ENCODE measurements at places on chromosomes 13 and 19. TPM values are rescaled to one million over a fixed set of nuclear protein-coding genes. Genes with fewer than 3 reads are reported as not detected.

NRTN gene
- 0.56 TPM for total RNA-seq

FKRP gene
- 22.7 TPM for total RNA-seq

WDR88 gene
- not detected for total RNA-seq

CFAP97D2 gene
- not detected for total RNA-seq

BCL2L12 gene
- 50.1 TPM for total RNA-seq

NFKBIB gene
- total RNA-seq = 16.9 TPM

GPR183 gene
- not detected for total RNA-seq

EPS8L1 gene
- total RNA-seq = 24.6 TPM

AXL gene
- total RNA-seq = 5.5 TPM

SLC5A5 gene
- not detected for total RNA-seq

PRTN3 gene
- not detected for total RNA-seq

LONP1 gene
- total RNA-seq = 64.4 TPM

MISP gene
- not detected for total RNA-seq

DNA sequence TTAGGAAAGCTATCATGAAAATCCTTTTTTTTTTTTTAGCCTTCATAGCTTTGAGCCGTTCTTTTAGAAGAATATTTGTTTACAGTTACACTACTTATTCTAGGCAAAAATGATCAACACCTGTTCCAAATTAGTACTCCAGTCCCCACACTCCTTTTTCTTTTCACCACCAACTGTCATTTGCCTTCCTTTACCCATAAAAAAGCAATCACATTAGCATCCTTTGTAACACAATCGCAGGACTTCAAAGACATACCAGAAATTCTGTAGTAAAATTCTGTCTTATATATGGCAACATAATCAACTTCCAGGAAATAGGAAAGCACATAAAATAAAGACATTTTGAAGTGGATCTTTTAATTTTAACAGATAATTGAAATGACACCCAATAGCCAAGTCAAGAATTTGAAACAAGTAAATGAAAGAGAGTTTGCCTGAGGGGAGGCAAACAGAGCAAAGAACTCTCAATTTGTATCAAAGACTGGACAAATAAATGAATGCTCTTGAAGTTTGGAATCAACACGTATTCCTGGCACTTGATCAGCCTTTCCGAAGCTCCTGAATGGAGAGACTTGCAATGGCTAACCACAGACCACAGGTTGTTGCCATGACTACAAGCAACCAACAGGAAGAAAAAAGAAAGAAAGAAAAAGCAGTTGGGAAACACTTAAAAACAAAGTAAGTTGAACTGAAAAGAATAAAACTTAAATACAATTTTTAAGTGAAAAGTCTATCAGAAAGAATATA, 206.8 kb downstream of the PCDH9 start:
- DNase-seq = peak; percentile 9

GRCh38 chr19:18683109-18683957, at the start of gene CRTC1:
TSS of gene CRTC1 (plus strand) at chr19:18683680. CDS start at chr19:18683703, 23 bp downstream.
- DNase-seq = peak; percentile 94

GRCh38 chr13:109904218-109904617, 117.8 kb upstream of the IRS2 start:
- no peak for DNase-seq

DNA sequence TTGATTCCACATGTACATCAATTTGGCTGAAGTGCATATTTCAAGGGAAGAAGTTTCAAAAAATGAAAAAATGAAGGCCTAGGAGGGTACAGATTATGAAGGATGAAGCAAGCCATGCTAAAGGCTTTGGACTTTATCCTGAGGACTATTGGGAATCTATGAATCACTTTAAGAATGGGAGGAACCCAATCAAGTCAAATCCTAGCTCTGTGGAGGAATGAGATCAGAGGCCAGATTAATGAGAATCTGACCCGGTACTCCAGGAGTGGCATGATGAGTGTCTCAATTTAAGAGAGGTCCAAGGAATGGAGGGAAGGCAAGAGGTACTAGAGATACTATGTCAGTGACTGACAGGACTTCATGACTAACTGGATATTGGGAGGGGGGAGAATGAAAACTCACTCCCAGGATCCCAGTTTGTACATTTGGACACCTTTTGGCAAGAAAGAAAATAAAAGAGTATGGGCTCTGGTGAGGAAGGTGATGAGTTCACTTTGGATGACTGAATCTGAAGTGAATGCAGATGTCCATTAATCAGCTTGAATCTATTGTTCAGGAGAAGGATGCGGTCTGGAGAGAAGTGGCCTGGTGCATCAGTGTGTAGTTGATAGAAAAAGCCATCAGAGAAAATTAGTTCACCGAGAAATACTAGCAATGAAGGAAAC, 349.0 kb downstream of the EFNB2 start:
- DNase-seq = no peak

DNA sequence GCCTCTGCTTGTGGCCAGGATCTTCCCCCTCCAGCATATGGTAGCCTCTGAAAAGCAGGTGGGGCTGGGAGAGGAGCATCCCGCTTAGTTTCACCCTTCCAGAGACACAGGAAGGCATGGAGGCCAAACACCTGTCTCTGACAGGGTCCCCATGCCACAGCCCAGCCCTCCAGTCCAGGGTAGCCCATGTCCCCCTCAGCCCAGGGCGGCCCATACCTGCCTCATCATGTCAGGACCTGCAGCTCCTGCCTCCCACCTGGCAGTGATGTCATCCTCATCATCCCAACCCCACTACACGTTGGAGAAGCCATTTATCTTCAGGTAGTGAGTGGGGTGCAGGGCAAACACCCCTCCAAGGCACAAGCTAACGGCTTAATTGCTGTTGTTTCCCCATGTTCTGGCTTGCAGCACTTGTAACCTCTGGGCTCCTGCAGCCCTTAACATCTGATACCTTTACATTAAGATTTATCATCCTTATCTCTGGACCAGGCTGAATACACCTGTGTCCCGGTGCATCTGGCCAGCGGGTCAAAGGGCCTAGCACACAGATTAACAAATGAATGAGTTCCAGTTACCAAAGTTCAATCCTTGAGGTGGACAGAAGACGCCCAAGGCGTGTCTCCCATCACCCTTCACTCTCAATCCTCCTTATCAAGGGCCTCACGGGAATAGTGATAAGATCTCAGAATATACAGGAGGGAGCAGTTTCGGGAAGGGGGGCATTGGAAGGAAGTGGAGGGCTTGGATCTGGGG, 22.2 kb downstream of the ZNF175 start:
- DNase-seq = no peak

- DNase-seq = no peak
Observed at GRCh38 chr13:46720189-46720588, 76.8 kb downstream of the ESD start.

DNA sequence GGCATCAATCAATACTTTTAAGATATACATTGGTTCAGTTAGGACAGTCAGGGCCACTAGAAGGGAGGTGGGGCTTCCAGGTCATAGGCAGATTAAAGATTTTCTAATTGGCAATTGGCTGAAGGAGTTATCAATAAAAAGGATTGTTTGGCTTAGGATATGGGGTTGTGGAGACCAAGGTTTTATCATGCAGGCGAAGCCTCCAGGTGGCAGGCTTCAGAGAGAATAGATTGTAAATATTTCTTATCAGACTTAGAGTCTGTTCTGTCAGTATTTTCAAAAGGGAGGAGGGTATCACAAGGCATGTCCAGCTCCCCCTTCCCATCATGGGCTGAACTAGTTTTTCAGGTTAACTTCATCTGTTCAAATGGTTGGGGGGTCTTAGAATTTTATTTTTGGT, 77.4 kb upstream of the FARP1 start:
- DNase-seq = no peak

GRCh38 chr19:5016268-5016667, 47.4 kb downstream of the KDM4B start:
- no peak for DNase-seq

DNA sequence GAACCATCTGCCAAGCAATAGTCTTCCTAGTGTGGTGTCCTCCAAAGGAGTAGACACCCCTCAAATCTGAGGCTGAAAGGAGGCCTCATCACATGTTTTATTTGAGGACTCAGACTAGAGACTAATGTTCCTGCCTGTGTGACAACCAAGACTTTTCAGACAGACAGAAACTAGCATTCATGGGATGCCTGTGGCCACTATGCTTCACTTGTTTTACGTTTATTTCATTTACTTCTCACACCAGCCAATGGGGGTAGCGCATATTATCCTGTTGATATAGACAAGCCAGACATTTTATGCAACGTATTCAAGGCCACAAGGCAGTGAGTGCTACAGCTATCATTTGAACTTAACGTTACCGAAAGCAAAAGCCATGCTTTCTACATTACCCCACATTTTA, 391.7 kb upstream of the HTR2A start:
- no peak for DNase-seq

GRCh38 chr19:7371001-7371400, 22.3 kb downstream of the ARHGEF18 start:
- no peak for DNase-seq

- no peak for DNase-seq
Observed at GRCh38 chr13:27966641-27967202, 2.4 kb downstream of the CDX2 start.

GRCh38 chr13:112776971-112777370, 87.1 kb downstream of the ATP11A start:
- DNase-seq = no peak

DNA sequence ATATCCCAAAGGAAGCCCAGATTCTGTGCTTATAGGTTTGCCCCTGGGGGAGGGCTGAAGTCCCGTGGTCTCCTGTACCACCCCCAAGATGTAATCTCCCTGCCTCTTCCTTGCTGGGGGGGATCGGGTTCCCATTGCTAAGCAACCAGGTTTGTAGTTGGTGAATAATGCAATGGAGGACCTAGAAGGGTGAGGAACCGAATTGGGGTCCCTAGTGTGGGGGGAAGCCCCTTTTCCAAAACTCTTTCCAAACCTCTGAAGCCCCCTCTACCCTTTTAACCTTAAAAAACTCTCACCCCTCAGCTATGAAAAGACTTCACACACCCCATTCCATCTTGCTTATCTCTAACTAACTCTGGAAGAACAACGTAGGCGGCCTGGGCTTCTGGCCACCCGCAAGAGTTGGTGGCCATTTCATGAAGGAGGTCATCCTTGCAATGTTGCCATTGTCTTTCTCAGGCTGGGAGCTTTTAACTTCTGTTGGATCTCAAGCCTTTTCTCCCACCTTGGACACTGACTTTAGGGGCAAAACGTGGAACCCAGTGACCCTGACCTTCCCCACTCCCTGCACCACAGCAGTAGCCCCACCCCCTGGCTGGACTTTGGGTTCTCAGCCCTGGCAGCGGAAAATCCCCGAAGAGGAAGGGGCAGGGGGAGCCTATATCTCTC, 661 bp downstream of the PALM3 start:
- DNase-seq = no peak

- DNase-seq = peak; percentile 79
Observed at GRCh38 chr19:15199661-15200552, 888 bp downstream of the NOTCH3 start.

DNA sequence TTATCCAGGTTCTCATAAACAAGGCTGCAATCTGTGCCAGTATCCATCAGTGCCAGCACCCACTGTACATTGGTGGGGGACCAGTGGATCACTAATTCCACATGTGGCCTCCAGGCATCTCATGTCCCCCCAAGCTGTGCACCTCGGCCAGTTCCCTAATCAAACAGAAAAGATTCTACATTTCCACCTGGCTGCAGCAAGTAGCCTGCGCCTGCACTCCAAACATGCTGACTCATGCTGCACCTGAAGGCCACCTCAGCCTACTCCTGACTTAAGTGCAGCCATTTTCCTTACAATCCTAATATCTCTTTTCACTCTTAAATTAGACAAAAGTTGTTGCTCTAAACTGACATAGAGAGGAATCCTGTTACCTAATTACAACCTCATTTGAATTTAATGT, 729.4 kb upstream of the MIR17HG start:
- DNase-seq = no peak

DNA sequence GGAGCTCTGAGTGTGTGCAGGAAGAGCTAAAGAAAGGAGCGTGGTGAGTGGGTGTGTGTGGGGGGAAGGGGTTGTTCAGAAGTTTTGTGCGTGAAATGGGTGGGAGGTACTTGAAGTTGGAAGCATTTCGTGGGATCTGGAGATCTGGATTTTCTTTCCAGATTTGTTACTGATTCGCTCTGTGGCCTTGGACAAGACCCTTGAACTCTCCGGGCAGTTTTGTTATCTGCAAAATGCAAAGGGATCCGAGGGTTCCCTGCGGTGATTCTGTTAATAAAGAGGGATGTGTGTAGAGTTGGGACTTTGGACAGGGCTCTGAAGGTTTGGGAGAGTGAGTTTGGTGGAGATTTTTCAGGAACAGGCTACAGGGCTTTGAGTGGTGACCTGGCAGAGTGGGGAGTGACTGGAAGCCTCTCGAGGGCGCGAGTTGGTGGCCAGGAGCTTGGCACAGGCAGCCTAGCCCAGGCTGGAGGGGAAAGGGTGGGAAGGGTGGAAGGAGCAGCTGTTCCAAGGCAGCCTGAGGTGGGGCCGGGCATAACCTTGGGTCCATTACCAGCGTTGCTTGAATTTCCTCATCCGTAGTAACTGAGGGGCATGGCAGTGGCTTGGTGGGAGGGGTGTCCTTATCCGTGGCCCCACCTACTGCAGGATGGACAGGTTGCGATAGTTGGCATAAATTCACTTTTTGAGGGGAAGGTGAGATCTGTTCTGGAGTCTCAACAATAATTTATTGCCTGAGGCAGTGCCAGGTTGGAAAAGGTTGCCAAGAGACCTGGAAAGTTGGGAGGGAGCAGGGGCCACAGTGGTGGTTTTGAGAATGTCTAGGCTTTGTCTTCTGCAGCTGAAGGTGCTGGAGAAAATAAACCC, 2.1 kb downstream of the ACTN4 start:
- DNase-seq = no peak

- DNase-seq = no peak
Observed at GRCh38 chr13:21694831-21695230, 24.0 kb downstream of the FGF9 start.

DNA sequence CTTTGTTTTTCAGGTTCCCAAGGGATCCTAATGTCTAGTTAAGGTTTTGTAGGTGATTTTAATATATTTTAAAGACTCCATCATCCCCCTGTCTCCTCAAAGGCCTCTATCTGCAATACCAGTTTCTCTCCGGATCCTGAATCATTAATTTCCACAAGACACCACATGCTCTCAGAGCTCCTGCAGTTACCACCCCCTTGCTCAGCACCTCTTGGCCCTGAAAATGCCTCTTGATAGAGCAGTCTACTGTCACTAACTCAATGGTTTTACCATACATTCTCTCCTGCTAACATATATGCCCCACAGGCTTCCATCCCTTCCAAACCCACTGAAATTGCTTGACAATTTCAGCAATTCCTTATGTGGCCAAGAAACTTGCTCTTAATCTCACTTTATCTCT, 1.9 kb upstream of the PEG3 start:
- DNase-seq = no peak

- DNase-seq = no peak
Observed at GRCh38 chr13:34356686-34357434, 538.9 kb downstream of the RFC3 start.

Data from endothelial cell (in vitro differentiated cells).